ENCODE measurements at places on chromosomes 12 and 14.

GRCh38 chr12:55626154-55626553 lies 10.5 kb upstream of the OR10P1 start:
- DNase-seq, result no peak

DNA sequence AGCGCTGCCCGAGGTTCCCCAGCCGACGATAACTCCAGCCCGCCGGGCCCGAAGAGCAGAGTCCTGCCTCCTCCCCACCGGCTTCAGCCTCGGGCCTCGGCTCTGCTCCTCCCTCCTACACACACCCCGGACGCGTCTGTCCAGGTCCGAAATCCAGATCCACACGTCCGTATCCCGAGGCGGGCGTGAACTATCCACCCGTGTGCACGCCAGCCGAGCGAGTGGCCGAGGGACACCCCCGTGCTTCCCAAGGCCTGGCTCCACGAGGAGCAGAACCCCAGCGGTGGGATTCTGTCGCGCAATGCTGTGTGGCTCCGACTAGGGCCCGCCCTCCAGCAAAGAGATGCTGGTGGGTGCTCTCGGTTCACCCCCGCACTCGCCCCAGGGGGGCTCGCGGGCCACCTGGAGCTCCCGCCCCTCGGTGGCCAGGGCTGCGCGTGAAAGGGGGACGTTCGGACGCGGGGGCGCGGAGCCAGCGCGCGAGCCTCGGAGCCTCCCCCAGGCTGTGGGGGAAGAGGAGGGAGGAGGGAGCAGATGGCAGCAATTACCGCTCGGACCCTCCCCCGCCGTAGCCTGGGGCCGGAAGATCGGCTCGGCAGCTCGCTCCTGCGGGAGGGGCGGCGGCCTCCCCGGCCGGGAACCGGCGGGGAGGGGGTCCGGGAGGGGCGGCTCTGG lies 18.9 kb upstream of the ANKRD33 start:
- no peak for DNase-seq

DNA sequence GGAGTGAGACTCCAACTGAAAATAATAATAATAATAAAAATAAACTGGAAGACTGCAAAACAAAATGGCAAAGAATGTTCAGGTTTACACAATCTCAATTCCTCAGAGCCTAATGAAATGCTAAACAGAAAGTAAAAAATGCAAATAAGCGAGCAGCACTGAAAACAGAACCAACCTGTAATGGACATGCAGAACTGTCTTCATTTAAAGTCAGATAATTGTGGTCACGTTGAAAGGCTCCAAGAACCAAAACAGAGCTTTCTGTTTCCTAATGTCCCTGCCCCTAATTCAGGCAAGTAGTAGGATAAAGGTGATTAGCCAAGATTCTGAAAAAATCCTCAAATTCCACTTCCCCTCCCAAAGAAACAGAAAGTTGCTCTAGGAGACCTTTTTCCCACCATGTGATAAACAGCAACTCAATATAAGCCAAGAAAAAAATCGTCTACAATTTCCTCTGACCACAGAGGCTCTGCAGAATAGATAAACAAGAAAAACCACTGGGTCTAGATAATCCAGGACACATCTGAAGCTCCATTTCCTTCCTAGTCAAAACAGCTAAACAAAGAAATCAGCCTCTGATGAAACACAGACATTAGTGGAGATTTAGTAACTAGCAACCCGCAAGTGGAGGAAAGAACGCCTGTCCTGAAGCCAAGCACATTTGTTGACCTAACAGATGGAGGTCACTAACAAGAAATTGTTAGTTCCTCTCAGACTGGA lies 3.0 kb downstream of the MIS18BP1 start:
- DNase-seq, result no peak

- no peak for DNase-seq
Measured at GRCh38 chr12:95774311-95775045, 16.1 kb downstream of the NTN4 start.

DNA sequence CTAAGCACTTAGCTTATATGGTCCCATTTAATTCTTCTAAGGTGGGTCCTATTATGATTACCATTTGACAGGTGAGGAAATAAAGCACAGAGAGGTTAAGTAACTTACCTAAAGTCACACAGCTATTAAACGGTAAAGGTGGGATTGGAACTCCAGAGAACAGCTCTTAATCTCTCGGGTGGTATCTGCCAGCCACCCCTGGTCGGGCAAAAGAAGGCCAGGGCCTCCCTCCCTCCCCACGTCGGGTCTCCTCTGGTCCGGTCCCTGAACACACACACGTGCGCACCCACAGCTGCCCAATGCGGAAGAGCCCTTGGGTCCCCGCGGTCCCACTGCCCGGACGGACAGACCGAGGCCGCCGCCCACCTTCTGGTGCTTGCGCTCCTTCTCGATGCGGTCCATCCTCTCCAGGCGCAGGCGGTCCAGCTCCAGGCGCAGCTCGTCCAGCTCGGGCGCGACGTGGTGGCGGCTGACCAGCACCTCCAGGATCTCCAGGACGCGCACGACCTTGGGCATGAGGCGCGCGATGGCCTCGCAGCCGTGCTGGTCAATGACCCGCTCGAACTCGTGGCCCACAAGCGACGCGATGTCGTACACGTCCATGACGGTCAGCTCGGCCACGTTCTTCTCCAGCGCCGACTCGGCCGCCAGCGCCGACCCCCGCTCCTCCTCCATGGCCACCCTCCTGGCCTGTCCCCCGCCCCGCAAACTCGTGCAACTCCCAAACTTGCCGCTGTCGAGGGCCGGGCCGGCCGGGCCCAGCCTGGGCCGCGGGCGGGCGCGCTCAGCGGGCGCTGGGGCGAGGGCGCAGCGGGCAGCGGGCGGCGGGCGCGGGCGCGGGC lies 490 bp downstream of the RILPL1 start:
- DNase-seq, result peak; percentile 4

GRCh38 chr14:58444627-58445026 lies 17.1 kb downstream of the KIAA0586 start:
- DNase-seq, result no peak

GRCh38 chr12:51904951-51905470 lies 2.3 kb upstream of the ACVRL1 start:
- DNase-seq, result no peak

DNA sequence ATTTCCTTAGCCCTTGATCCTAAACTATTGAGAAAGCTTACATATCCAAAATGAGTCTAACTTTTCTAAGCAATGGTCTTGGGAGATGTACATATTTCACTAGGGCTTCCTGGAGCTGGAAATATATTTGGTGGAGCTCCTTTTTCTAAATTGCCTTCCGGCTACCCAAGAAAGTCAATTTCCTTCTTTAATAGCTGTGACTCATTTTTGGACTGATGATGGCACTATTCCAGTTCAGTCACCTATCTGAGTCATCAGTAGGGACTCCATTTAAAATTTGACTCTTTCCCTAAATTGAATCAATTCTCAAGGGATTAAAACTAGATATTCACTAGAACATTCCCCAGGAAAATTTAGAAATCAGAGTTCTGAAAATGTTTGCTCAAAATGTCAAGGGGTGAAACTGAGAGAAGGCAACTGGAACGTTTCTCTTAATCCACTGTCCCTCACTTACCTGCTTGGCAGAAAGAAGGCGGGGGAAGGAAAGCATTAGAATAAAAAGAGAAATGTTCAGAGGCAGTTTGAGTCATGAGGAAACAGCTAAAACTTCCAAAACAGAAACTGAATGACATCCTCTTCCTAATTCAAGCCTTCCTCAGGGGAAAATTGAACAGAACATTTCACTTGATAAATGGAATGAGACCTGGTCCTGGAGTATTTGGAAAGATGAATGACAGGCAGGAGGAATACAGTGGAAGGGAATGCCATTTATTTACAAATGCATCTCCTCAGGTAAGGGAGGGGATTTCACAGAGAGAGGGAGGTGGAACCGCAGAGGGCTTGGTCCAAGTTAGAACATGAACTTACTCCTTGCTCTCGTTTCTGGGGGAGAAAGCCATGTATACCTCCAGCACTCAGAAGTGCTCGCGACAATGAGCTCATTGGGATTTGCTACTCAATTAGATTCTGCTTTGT lies 91.2 kb downstream of the RGS6 start:
- DNase-seq, result no peak

GRCh38 chr14:60573943-60574495 lies 65.1 kb downstream of the SIX6 start:
- no peak for DNase-seq

DNA sequence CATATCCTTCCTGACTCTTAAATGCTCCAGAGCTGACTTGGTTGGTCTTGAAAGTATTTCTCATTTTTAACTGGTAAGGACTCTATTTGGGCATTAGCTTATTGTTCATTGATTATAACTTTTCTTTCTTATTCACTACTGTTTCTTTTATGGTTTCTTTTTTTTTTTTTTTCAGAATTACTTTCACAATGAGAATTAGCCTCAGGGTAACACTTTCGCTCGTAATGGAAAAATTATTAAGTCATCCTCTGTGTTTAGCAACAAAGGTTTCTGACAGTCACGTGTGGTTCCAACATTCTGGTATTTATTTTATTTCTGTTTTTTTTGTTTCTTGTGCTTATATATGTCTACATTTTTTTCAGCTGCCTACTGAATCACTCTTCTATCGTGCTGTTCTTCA lies 80.0 kb downstream of the METTL25 start:
- no peak for DNase-seq

- no peak for DNase-seq
Measured at GRCh38 chr12:44497044-44497443, 379.1 kb downstream of the NELL2 start.

- no peak for DNase-seq
Measured at GRCh38 chr12:124956571-124956970, 32.4 kb downstream of the DHX37 start.
